ENCODE measurements at places on chromosomes 5 and 9.

DNA sequence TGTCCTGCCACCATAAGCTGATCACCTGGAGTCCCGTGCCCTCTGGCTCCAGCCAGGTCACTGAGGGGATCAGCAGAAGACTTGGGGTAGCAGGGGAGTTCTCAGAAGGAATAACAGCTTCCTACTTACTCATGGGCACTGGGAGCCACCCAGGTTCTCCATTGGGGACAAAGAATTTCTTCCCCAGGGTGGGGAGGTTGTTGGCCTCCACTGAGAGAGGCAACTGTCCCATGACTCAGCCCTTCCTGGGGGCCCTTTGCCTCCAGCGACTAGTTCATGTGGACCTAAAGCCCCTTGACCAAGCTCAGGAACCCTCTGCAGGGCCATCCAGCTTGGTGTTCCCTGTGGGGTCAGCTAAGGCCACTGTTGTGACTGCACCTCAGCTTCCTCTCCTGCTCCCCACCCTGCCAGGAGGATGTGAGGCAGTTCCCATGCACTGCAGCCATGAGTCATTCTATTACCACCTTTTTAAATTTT, 175.0 kb downstream of the AUH start:
- no peak for DNase-seq

DNA sequence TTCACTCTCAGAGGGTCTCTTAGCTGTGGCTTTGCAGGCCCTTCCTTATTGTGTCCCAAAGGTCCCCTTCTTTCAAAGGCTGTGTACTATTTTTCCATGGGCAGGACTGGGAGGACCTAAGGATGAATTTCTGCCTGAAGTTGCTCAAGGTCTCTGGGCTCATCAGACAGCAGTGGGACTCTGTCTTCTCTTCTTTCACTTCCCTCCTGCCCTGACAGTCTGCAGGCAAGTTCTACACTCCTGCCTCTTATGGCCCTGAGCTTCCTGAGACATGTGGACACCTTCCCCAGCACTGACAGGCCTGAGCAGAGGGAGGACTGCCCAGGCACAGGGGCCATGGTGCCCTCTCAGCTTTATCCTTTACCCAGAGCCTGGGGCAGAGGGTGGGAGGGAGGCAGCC, 14.8 kb downstream of the ENHO start:
- no peak for DNase-seq

GRCh38 chr9:121373011-121373729, 3.1 kb upstream of the STOM start:
- no peak for DNase-seq

GRCh38 chr5:134070725-134071613, 43.5 kb upstream of the TCF7 start:
- peak; percentile 69 for DNase-seq

GRCh38 chr5:76084496-76085242, 1.5 kb downstream of the SV2C start:
- DNase-seq = no peak

DNA sequence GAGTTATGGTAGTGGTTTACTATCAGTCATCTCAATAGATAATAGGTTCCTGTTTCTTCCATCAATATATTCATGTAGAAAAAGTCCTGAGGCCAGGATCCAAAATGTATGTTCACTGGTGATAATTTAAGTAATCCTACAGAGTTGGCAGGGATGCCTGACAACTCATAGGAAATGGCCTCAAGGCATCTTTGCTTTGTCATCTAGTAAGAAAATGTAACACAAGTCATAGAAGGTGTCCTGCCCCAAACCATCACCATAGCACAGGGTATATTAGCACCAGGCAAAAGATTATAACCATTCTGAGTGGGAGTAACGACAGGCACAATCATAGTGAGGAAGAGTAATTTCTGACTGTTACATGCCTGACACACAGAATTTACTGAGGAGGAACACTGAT, 257.0 kb downstream of the TMEM167A start:
- no peak for DNase-seq

GRCh38 chr9:113331780-113332179, 8.3 kb downstream of the WDR31 start:
- DNase-seq = no peak

GRCh38 chr5:166618526-166618925, 1672.9 kb upstream of the WWC1 start:
- no peak for DNase-seq

GRCh38 chr9:89706731-89707191, 101.9 kb downstream of the GADD45G start:
- no peak for DNase-seq

DNA sequence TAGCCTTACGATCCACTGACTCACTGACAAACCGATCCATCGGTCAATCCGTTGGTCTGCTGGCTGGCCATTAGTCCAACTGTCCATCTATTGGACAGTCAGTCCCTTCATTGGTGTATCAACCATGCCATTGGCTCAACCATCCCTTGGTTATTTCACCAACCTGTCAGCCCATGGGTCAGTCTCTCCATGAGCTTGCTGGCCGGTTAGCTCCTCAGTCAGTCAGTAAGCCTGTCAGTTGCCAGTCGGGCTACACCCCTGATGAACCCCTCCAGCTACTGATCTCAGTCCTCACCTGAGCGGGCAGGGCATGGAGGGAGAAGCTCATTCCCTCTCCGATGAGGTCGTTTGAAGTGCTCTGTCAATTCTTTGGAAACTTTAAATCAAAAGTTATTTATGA, 166.5 kb downstream of the FGF18 start:
- DNase-seq = no peak

DNA sequence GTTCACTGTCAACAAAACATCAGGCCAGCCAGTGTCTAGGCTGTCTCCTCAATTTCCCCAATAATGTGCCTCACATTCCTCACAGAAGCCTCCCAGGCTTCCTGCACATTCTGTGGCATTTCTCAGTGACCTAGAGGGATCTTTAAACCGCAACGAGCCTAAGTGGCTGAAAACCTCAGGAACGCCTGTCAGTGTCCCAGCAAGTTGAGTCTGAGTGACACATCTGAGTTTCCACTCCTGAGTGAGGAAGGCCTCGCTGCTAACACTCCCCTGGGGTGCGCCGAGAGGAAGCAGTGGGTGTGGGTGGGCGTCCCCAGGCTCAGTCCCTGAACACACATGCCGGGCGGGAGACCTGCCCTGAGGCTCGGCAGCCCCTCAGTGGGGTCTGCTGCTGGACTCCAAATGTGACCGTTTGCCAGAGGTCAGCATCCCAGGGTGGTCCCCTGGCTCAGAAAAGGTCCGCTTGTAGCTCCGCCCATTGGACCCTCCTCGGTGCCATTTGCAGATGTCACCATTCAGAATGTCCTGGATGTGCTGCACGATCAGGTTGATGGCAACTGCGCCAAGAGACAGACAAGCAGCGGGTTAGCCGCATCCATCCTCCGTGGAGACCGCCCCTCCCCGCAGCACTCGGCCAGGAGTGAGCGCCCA, 6.3 kb downstream of the UCK1 start:
- no peak for DNase-seq

DNA sequence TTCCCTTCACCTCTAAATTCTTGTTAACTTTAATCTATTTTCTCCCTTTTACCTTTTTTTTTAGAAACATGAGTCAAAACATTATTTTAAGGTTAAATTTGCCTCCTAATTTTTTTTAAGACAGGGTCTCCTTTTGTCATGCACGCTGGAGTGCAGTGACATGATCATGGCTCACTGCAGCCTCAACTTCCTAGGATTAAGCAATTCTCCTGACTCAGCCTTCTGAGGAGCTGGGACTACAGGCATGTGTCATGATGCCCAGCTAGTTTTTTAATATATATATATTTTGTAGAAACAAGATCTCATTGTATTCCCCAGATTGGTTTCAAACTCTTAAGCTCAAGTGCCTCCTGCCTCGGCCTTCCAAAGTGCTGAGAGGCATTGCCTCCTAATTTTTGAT, 424.7 kb upstream of the FAM174A start:
- DNase-seq = no peak

DNA sequence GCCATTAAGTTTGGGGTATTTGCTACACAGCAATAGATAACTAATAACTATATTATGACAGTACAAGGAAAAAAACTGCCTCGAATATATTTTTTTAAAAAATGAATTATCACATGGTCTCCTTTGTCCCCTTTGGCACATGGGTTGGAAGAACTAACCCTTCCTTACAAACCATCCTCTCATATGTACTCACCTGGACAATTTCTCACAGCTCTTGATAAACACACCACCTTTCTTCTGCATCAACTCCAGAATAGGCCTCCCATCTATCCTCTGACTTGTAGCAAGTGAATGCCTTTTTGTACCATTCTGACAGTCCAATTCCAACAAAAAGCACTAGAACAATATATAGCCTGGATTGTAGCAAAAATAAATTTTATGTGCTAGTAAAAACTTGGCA, 78.7 kb upstream of the LARP1 start:
- DNase-seq = no peak

- DNase-seq = no peak
Observed at GRCh38 chr9:123715258-123715657, 214.7 kb downstream of the DENND1A start.

GRCh38 chr9:134189470-134190231, 25.3 kb upstream of the RNU6ATAC start:
- no peak for DNase-seq

DNA sequence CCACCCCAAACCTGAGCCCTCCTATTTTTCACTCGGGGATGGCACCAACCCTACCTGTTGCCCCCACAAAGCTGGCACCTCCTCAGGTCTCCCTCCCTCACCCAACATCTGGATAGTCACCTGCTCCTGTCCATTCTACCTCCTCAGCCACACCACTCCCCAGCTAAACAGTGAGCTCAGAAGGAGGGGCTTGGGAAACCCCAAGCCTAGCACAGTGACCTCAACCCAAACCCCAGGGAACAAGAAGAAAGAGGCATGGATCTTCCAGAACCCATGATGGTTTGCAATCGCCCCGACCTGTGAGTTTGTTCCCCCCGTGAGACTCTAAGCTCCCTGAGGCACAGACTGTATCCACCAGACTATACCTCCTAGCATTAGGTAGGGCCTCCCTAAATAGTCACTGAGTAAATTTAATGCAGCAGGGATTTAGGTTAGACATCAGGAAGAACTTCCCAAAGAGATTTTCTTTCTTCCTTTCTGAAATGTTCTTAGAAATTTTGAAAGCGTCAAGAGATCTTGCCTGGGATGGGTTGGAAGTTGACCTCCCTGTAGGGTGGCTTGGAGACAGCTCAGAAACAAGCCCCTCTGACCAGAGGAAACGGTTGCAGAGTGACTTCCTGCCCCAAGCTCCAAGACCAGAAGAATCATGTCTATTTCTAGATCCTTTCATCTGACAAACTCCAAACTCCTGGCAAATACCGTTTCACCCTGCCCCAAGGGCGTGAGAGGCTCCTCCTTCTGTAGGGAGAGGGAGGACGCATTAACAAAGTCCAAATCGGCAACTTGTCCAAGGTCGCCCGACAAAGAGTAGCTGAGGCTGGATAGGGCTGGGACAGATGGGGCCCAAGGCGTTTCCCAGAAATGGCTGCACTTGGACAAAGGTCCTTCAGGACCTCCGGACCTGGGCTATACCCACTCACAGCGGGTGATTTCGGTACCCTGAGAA, 4.1 kb downstream of the FIBCD1 start:
- no peak for DNase-seq

GRCh38 chr9:132531195-132531594, 51.2 kb upstream of the BARHL1 start:
- DNase-seq = no peak

- no peak for DNase-seq
Observed at GRCh38 chr9:130073373-130073772, 19.7 kb downstream of the GPR107 start.

DNA sequence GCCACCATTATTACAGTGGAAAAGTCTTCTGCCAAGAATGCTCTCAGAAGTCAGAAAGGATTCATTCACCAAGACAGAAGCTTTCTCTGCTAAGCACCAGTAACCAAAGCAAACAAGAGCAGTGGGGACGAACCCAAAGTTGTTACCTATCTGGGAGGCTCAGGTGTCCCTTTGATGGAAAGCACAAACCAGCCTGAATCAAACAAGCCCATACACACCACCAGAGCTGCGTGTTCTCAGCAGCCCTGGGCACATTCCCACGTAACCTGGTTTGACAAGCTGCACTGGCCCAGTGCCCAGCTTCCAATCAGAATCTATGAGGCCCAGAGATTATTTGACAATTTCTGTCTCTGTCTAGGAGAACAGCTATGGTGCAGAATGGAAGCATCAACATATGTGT, 252.6 kb downstream of the ACTL7B start:
- DNase-seq = no peak

- no peak for DNase-seq
Observed at GRCh38 chr9:23596913-23597634, 229.0 kb downstream of the ELAVL2 start.

DNA sequence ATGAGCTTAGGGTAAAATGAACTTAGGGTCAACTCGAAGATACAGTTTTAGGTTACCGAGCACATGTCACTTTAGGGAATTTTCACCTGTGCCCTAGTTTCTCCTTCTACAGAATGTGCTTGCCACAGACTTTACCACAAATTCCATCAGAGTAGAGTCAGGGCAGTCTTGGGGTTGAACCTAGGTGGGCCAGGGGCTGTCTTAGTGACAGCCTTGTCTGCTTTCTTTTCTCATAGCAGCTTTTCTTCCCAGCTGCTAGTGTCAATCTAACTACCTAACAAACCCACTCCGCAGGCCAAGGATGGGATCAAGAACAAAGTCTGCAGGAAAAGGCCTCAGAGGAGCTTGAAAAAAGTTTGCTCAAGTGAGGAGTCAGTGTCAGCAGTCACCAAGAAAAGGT, 458.1 kb upstream of the CDH18 start:
- no peak for DNase-seq

- no peak for DNase-seq
Observed at GRCh38 chr9:35856882-35857281, 13.3 kb downstream of the OR13J1 start.

GRCh38 chr5:128305341-128305740, 221.8 kb downstream of the SLC12A2 start:
- DNase-seq = no peak

GRCh38 chr5:122775550-122776542, 966 bp downstream of the SNX2 start:
- no peak for DNase-seq

DNA sequence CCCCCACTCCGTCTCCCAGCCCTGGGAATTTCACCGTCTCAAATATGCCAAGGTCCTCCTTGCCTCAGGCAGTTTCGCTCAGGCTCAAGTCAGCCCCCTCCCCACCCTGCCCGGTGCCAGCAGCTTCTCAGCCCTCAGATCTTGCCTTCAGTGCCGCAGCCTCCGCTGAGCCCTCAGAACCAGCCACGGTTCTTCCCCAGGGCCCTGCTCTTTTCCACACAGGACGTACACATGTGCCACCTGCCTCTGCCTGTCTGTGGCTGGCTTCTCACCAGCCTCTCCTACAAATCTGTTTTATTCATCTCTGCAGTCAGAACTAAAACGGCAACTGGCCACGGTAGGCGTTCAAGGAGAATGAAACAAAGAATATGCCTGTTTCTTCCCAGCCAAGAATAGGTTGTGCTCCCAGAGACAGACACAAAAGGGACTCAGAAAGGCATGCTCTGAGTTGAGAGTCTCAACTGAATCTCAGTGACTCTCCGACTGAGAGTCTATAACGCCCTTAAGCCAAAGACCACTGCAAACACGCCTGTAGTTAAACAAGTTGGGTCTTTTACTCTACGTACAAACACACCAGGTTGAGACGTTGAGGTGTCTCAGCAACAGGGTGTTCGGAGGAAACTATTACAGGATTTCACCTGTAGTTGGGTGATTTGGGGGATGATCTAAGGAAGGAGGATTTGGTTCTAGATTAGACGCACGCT, 10.6 kb upstream of the GRIN1 start:
- no peak for DNase-seq

Measured in GM12878 (cell line).